Stimulated activated CD4-positive, alpha-beta T cell treated with anti-CD3 and anti-CD28 coated beads, Interleukin-1b, Interleukin-23, amount 100 ng/mL, for 48 hours (primary cell): ENCODE measurements at places on chromosomes 6 and 20.

DNA sequence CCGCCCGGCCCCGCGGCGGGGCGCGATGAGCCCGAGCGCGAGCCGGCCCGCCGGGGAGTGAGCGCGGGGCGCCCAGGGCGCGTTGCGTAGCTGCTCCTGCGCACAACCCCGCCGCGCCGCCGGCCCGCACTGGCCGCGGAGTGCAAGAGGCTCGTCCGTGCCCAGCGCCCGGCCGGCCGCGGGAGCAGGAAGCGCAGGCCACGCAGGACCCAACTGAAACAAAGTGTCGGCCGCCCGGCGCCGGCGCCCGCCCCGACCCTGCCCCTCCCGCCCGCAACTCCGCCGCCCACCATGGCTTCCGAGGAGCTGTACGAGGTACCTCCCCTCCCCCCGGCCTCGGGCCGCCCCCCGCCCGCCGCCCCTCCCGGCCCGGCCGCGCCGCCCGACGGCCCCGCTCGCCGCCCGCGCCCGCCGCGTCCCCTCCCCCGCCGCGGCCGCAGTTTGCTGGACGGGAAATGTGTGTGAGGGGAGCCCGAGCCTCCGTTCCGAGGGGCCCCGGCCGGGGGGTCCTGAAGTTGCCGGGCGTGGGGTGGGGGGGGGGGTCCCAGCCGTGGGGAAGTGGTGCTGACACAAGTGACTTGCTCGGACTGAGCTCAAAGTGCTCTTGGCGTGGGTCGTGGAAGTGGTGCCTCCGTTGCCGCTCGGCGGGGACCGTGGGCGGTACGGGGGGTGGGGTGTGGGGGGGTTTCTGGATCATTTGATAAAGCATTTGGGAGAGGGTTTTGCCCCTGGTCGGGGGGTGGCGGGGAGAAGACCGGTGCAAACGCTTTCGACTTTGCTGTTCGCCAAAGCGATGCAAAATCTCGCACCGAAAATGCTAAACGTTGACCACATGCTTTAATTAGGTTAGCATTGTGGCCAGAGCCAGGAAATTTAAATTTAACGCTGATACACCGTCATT lies 539 bp downstream of the CDYL start:
- no peak for DNase-seq

- no peak for DNase-seq
Measured at GRCh38 chr6:36904114-36904513, 18.4 kb downstream of the C6orf89 start.

GRCh38 chr20:21303872-21304586 lies 898 bp downstream of the XRN2 start:
- no peak for DNase-seq

- no peak for DNase-seq
Measured at GRCh38 chr6:134245041-134245440, 72.9 kb downstream of the SGK1 start.

- DNase-seq = peak; percentile 32
Measured at GRCh38 chr6:30883685-30884520, at the start of gene DDR1. Gene DDR1 (plus strand): TSS chr6:30884519. CDS start chr6:30888730, 4,211 bp downstream.

DNA sequence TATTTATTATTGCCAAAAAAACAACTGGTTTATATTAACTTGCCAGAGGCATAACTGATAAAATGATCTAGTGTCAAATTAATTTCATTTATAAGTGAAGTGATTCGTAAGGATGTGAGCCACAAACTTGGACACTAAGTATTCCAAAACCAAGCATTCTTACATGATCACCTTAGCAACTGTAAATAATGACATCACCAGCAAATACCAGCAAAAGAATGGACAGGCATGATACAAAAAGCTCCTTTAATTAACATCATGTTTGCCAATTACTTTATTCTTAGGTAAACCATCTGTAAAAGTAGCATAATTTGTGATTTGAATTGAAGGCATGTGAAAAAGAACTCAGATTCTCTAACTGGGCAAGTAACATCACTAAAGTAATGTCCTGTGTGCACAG lies 17.2 kb upstream of the FNDC1 start:
- no peak for DNase-seq

- DNase-seq = no peak
Measured at GRCh38 chr6:148578489-148578814, 168.4 kb upstream of the UST start.

DNA sequence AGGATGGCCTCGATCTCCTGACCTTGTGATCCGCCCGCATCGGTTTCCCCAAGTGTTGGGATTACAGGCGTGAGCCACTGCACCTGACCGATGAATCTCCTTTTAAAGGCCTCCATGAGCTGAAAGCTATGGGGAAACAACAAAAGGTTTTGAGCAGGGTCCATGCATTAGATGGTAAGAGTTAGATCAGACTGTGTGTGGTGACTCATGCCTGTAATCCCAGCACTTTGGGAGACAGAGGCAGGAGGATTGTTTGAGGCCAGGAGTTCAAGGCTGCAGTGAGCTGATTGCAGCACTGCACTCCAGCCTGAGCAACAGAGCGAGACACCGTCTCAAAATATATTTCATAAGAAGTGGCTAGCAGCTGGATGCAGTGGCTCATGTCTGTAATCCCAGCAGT lies 41.0 kb upstream of the BCLAF1 start:
- DNase-seq = no peak
